ENCODE measurements at places on chromosomes 5 and 9. TPM values are rescaled to one million over a fixed set of nuclear protein-coding genes. Genes with fewer than 3 reads are reported as not detected.

Gene ZNF354C
- 5.2 TPM for total RNA-seq

Gene MED7
- 5.8 TPM for total RNA-seq

Gene SPATA31D4
- not detected for total RNA-seq

Gene GCNT1
- total RNA-seq, result 8.3 TPM

Gene PDZD2
- total RNA-seq, result 1.1 TPM

Gene DAB2IP
- total RNA-seq, result not detected
